ENCODE measurements at places on chromosomes 1 and 21.

- no peak for DNase-seq
Observed at GRCh38 chr1:169460191-169460833, 25.4 kb downstream of the SLC19A2 start.

DNA sequence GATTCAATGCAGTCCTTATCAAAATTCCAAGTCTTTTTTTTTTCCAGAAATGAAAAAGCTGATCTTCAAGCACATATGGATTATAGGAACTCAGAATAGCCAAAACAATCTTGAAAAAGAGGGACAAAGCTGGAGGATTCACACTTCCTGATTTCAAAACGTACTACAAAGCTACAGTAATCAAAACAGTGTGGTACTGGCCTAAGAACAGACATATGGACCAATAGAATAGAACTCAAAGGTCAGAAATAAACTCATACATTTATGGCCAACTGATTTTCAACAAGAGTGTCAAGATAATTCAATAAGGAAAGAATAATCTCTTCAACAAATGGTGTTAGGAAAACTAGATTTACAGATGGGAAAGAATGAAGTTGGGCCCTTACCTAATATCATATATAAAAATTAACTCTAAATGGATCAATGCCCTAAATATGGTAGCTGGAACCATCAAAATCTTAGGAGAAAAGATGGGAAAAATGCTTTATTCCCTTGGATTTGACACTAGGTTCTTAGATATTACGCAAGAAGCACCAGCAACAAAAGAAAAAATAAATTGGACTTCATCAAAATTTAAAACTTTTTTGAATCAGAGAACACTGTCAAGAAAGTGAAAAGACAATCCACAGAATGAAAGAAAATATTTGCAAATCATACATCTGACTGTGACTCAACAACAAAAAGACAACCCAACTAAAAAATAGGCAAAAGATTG lies 4.0 kb upstream of the KRTAP10-12 start:
- no peak for DNase-seq

DNA sequence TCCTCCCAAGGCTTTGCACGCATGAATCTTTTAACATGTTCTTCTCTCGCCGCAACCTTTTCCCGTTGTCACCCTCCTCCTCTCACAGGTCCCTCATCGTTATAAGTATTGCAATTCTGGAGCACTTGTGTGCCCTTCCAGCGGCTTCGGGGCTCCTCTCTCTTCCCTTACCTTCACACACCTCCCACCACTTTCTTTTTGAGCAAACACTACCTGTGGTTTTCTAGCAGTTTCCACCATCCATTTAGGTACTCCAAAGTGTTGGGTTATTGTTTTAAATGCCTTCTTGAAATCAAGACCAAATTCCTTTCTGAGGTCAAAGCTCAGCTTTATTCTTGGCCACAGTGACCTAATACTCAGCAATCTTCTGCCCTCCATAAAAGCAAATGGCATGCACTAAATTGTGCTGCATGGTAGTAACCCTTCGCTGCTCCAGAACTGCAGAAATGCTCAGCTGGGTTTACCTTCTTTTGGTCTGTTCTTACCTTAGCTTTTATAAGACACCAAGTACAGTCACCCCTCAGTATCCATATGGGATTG lies 472.4 kb downstream of the SETD4 start:
- DNase-seq = no peak

DNA sequence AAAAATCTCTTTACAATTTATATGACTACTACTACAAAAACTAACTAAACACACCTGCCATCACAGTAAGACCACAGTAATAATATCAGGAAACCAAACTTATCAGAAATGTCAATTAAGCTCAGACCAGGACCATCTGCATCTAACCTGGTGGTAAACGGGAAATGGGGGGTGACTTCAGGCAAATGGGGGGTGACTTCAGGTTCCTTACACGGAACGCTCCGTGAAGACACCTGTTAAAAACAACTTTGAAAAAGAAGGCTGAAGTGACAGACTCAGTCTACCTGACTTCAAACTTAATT lies 15.8 kb downstream of the PRDM15 start:
- DNase-seq = no peak

DNA sequence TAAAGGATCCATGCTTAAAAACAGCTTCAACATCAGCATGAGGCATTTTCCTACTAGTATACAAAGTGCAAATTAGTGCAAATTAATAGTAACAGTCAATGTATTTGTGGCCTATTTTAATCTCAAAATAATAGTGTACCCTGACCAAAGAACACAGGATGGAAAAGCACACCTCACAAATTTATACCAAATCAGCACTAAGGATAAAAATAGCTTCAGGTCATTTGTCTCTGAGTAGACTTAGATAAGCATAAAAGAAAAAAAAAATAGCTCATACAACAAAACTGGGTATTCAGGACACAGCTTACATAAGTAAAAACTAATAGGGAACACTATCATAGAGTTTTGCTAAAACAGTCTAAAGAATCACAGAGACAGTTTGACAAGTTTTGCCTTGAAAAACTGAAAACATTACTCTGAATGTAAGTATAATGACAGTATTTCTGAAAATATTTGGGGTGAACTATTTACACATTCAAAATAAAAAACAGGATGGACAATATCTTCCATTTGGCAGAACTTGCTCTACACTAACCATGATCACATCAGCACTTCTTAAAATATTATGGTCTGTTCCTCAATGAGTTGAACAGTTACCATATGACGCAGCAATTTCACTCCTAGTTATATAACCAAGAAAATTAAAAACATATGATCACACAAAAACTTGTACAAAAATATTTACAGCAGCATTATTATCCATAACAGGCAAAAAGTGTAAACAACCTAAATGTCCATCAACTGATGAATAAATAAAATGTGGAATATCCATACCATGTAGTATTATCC lies 46.3 kb downstream of the RNF115 start:
- no peak for DNase-seq

GRCh38 chr1:50175719-50176639 lies 67.3 kb downstream of the ELAVL4 start:
- no peak for DNase-seq

DNA sequence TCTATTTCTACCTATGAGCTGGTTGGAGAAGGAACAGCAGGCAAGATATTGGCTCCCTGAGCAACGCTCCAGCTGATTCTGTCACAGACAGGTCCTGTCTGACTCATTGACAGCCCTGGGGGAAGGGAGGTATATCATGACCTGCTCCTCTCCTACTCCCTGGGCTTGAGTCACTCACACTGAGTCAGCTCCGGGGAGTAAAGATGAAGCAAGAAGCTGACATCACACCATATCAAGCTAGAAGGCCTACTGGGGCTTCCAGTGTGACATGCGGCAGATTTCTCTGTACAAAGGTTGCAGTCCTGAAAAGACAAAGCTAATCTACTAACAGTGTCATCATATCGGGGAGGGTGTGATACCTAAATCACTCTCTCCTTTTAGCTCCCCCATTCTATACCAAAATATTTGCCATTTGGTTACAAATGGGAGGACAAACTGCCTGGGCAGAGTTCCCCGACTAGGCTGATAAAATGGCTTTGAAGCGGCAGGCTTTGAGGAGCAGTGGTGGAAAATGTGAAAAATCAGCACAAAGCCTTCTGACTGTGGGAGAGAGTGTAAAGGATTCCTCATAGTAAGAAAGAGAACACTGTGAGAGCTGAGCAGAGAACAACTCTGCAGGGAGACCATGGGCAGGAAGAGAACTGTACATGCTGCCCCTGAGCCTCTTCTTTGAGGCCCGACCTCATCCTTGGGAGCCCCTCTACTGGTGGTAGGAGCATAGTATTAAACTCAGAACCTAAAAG lies 15.5 kb downstream of the PI4KB start:
- peak; percentile 81 for DNase-seq

- DNase-seq = no peak
Observed at GRCh38 chr1:51345300-51345687, 14.9 kb upstream of the TTC39A start.

All from ascending aorta (tissue), 2 donors.